Stimulated activated naive CD8-positive, alpha-beta T cell treated with anti-CD3 and anti-CD28 coated beads, Interleukin-15, Interleukin-2, amounts not matched to agents 100 U/mL and 50 U/mL, for 24 hours (primary cell): ENCODE measurements at places on chromosomes 2 and 18.
A peak's percentile ranks its signal among the peaks of the same experiment; 100 is the strongest.

DNA sequence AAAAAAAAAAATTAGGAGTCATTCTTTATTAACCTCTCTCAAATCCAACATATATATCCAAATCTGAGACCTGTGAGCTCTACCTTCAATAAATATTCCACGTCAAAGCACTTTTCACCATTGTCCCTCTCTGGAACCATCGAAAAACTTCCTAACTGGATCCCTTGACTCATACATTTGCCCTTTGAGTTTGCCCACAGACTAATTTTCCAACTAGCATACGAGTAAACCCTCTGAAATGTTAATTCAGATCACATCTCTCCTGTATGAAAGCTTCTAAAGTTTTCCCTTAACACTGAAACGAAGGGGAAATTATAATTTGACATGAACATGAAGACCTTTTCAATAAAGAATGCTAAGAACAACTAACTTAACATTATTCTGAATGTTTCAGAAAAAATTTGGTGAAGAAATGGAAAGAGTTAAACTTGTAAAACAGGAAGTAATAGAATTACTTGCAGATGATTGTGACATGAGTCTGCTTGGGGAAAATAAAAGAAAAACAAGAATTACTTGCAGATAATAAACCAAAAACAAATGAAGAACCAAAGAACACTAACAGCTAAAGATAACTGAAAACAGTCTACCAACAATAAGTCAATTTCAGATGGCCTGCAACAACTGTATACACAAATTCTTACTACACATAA lies 110.6 kb downstream of the C2orf74 start:
- DNase-seq: no peak

- DNase-seq: no peak
Measured at GRCh38 chr2:178328037-178328436, 122.9 kb downstream of the PRKRA start.

GRCh38 chr2:71880287-71880686 lies 267.4 kb downstream of the CYP26B1 start:
- DNase-seq: no peak

- DNase-seq: no peak
Measured at GRCh38 chr2:215324811-215325210, 13.0 kb downstream of the ATIC start.

GRCh38 chr2:238924032-238924431 lies 76.1 kb downstream of the TWIST2 start:
- DNase-seq: no peak

- no peak for DNase-seq
Measured at GRCh38 chr2:218721934-218722333, 11.3 kb downstream of the TTLL4 start.

DNA sequence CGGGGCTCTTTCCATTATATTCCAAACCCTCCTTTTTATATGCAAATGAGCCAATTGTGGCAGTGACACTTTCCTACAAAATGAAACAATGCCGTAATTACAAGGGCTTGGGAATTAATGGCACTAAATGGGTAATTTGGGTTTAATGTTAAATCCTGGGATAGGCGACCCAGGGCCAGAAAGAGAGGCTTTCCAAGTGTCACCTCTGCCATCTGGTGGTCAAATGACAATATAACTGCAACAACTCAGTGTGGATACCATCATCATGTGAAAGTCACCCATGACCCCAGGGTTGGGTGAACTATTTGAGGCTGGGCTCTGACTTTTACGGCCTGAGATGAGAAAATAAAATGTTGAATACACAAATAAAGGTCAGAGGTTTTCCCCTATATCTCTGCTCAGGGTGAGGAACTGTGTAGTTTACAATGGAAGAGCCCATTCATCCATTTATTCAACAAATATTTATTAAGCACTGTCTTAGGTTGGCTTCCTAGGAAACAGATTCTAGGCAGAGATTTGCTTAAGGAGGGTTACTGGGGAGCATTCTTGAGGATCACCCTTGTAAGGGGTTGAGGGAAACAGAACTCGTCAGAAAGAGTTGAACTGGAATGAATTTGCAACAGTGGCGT lies 13.6 kb upstream of the THADA start:
- peak; percentile 25 for DNase-seq

DNA sequence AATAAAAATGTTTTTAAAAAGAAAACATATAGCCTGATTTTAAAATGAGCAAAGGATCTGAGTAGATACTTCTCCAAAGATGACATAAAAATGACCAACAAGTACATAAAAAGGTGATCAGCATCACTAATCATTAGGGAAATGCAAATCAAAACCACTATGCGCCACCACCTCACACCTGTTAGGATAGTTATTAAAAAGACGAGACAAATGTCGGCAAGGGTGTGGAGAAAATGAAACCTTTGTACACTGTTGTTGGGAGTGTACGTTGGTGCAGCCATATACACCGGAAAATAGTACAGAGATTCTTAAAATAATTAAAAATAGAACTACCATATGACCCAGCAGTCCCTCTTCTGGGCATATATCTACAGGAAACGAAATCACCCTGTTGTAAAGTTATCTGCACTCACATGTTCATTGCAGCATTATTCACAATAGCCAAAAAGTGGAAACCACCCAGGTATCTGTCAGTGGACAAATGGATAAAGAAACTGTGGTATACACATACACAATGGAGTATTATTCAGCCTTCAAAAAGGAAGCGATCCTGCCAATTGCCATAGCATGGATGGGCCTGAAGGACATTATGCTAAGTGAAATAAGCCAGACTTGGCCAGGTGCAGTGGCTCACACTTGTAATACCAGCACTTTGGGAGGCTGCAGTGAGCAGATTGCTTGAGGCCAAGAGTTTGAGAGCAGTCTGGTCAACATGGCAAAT lies 91.6 kb downstream of the PRKRA start:
- DNase-seq: no peak

- DNase-seq: no peak
Measured at GRCh38 chr18:49360582-49360981, 99.9 kb downstream of the DYM start.

DNA sequence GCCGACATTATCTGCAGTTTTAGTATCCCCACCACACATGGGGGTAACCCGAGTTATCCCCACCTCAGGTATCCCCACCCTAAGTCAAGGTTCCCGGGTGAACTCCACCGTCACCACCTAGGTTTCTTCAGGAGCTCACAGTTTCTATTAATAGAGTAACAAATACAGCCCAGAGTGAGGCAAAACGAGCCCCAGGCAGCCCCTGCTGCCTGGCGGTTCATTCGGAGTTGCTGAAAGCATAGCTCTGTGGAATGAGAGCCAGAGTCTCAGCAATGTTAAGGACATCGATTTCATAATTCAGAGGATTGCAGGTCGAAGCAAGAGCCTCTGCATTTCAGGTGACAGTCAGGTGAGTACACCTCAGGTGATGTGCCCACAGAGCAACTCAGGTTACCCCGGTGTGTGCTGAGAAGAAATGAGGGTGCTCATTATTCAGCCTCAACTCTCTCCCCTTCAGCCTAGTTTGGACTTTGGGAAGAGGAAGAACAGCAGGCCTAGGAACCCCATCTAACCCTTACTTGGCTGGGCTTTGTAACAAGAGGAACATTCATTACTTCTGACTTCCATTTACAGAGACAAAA lies 10.7 kb downstream of the SATB2 start:
- DNase-seq: no peak

DNA sequence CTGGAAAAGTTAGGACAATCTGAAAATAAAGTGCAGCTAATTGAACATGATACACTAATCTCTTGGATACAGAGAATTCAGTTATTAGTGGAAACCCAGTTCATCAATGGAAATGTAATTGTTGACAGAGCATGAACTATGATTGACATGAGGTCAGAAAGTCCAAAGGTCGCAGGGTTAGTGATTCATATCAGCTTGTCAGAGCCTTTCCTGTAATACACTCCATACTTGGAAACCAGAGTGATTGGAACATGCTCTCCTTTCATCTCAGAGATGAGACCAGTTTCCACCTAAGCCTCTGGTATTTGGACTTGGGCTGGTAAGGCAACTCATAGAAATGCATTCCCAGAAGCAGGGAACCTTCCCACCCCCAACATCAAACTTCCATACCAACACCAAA lies 8.5 kb upstream of the NCKAP5 start:
- no peak for DNase-seq

GRCh38 chr18:76491776-76492668 lies 3.0 kb downstream of the ZNF516 start:
- peak; percentile 48 for DNase-seq

DNA sequence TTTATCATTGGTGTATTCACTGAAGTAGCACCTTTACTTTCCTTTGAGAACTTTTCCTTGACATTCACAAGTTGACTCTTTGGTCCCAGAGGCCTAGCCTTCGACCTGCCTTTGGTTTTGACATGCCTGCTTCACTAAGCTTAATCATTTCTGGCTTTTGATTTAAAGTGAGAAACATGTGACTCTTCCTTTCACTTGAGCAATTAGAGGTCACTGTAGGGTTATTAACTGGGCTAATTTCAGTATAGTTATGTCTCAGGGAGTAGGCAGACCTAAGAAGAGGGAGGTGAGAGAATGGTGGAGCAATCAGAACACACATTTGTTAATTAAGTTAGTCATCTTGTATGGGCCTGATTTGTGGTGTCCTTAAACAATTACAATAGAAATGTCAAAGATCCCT lies 1040.7 kb upstream of the SLC39A10 start:
- DNase-seq: no peak

GRCh38 chr2:3741396-3741795 lies 38.0 kb downstream of the DCDC2C start:
- DNase-seq: no peak

- no peak for DNase-seq
Measured at GRCh38 chr2:11071211-11071610, 84.1 kb upstream of the SLC66A3 start.

DNA sequence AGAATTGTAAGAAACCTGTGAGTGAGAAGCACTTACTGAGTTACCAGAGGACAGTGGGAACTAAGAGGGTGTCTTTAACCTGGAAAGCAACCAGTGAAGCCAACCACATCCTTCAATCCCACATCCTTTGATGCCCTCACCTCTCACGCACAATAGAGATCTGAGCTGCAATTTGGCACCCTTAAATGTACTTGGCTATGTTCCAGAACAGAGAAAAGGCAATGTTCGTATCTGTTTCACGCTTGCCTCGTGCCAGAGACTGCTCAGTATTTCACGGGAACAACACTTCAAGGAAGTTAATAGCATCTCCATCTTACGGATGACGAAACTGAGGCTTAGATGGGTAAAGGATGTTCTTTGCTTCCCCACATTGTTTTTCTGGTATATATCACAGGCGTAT lies 167.4 kb downstream of the DPP10 start:
- no peak for DNase-seq

DNA sequence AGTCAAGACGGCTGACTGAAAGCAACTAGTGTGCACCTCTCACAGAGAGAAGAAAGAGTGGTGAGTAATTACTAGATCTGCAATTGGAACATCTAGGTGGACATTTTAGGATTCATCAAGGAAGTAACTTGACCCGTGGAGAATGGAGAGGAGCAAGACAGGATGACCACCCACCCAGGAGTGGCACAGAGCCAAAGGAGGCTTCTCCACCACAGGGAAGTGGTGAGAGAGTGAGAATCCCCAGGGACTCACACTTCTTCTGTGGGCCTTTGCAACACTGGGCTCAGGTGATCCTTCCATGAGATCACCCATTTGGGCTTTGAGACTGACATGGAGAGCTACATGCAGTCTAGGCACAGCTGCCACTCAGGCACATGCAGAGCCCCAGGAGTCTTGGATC lies 132.8 kb upstream of the GALNT5 start:
- no peak for DNase-seq

DNA sequence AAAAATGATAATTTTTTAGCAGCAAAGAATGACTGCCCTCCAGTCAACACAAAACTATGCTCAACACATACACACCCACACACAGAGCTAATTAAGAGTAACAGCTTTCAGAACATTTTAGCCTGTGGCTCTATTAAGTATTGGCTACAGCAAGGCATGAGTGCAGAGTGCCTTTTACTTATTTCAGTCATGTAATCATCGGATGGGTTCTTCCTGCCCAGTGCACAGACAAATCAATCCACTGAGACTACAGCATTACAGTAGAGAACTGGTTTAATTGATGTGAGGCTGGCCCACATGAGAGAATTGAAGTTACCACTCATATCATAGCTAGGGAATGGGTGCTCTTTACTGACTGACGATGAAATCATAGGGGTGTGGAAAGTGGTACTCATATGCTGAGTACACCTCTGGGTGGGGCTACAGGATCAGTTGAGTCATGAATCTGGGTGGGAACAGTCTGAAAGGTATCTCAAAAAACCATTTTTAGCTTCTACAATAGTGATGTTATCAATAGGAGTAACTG lies 241.0 kb downstream of the FSIP2 start:
- no peak for DNase-seq

GRCh38 chr2:36456227-36457175 lies 100.9 kb downstream of the CRIM1 start:
- DNase-seq: no peak

- peak; percentile 25 for DNase-seq
Measured at GRCh38 chr2:42252464-42252863, 83.3 kb downstream of the EML4 start.
